Femur (tissue), 1 donor: ENCODE measurements at places on chromosomes 13 and 19.

GRCh38 chr13:78598966-78599644 lies 4.2 kb downstream of the POU4F1 start:
- no peak for DNase-seq

GRCh38 chr13:59677966-59678814 lies 485.5 kb downstream of the DIAPH3 start:
- DNase-seq = no peak

DNA sequence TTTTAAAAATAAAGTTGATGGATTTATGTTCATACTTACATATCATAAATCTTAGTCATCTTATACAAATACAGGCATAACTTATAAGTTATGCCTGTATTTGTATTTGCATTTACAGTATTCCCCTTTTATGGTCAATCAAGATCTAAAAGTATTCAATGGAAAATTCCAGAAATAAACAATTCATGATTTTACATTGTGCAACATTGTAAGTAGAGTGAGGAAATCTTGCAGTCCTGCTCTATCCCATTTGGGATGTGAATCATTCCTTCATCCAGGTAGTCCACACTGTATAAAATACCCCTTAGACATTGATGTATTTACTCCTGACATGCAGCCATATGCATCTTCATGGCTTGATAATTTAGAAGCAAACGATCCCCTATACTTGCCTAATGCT lies 795.3 kb downstream of the SLITRK1 start:
- no peak for DNase-seq

- no peak for DNase-seq
Measured at GRCh38 chr19:1163283-1163933, 10.7 kb downstream of the SBNO2 start.

DNA sequence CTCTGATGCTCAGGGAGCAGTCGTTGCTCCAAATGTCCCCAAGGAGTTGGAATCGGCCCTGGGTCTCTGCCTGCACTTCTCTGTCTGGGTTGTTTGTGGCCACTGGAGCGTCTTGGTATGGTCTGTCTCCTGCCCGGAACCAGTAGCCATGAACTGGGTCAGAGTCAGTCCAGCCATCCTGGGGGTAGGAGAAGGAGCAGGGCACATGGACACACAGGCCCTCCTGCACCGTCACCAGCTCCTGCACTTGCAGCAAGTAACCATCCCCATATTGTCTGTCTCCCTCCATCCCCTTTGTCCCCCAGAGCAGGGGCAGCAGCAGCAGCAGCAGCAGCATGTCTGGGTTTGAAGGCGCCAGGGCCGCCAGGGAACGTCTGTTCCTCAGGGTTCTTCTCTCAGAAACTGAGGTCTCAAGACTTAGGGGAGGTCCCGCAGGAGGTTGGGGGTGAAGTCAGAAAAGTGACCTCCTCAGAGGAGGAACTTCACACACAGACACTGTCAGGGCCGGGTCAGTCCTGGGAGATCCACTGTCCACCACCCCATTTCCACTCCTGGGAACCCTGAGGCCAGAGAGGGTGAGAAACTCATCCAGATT lies at the start of gene SIGLEC8:
Gene SIGLEC8, minus strand, starts transcription at position 404 of the 595 bp plus-strand sequence. Its CDS starts 67 bp downstream, at position 337.
- no peak for DNase-seq

DNA sequence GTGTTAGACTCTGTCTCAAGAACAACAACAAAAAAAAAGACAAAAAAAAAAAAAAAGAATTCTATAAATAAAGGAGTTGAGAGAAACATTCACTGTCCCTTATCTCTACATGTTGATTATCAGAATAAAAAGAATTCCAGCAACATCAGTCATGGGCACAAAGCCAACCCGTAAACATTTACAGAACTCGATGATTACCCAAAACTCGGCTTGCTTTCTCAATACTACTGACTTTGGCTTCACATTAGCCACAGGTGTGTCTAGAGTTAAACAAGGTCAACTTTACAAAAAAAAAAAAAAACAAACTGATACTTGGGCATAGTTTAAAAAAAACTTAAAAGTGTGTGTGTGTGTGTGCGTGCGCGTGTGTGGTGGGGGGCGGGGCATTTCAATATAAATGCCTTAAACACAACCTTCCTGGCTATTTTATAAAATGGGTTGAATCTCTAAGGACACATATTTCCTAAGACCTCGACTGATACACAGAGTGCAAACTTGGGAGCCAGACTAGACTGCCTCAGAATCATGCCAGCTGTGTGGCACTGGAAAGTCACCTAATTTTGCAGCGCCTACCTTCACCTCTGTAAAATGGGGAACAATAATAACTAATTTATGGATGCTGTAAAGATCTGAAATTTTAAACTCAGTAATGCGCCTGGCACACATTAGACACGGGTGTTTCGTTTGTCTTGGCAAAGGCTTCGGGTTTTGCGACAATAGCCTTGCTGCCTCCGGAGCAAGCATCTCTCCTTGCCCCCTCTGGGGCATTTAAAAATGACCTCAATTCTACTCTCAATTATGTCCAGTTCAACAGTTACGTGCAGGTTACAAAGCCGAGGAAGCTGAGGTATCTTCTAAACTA lies 922 bp downstream of the EBPL start:
- DNase-seq = peak; percentile 27

- DNase-seq = peak; percentile 64
Measured at GRCh38 chr19:7665076-7665475, 3.8 kb upstream of the RETN start.

DNA sequence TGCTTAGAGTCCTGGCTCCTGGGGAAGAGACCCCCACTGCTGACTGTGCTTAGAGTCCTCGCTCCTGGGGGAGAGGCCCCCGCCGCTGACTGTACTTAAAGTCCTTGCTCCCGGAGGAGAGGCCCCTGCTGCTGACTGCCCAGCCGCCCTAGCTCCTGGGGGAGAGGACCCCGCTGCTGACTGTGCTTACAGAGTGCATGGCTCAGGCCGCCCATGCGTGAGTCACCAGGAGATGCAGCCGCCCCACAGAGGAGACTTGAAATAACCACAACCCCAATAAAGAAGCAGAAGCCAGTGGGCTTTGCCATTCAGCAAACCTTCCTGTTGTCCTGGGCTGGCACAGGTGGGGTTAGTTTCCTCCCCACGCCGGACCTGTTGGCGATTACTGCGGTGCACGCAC lies 79.2 kb upstream of the C13orf46 start:
- no peak for DNase-seq

- no peak for DNase-seq
Measured at GRCh38 chr19:40267601-40267997, 17.5 kb downstream of the AKT2 start.

DNA sequence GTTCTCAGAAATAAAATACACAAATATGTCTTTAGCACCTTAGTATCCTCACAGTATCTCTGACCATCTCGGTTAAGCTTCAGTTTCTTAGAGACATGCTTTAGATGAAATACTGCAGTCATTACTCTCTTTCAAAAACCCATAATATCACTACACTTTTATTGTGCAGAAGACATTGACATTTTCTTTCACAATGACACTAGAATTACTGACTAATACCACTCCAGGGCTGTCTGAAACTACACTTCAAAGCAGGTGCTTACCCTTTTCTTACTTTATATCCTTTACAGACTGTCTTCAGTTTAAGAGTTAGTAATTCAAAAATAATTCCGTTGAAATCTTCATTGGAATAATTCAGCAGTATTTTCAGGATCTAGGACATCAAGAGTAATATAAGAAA lies 42.2 kb upstream of the SLITRK6 start:
- DNase-seq = no peak

GRCh38 chr19:41955521-41955920 lies 3.6 kb downstream of the RABAC1 start:
- no peak for DNase-seq

GRCh38 chr13:28181413-28181812 lies 43.1 kb downstream of the PAN3 start:
- DNase-seq = no peak

DNA sequence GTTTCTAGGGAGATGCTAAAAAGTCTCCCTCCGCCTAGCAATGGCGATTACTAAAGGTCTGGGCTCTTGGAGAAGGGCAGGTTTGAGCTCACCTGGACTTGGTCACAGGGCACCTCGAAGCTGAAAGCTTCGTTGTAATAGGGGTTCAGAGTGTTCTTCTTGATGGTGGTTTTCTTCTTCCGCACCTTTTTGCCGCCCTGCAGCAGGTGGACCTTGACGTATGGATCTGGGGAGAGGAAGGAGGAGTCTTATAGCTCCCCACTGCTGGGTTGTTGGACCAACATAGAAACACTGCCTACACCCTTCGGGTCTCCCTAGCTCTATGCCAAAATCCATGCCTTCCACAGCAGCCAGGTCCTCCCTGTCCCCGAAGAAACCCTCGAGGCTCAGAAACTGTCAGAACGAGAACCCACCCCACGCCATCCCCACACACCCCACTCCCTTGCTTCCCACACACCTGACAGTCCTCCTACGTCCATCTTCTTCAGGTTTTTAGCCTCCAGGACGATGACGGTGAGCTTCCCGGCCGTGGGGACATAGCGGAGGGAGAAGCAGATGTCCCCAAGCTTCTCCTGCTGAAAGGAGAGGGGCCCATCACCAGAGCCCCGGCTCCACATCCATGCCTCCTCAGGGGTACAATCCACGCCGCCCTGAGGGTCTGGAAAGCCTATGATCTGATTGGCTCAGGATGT lies 5.5 kb downstream of the SYT5 start:
- DNase-seq = no peak

DNA sequence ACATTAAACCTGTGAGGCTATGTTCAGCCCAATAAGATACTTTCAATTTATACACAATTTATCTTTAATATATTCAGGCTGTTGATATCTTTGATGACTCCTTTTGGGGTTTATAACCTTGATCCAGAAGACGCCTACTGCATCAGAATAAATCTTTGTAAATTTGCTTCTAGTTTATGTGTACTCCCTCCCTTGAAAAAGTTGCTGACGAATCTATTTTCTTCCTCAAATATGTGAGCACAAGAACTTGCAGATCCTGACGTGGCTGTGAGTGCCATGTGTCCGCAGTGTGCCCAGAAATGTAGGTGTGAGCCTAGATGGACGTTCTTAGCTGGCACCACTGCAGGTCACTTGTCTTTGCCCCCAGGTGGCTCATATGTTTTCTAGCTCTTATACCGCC lies 60.6 kb upstream of the TPP2 start:
- DNase-seq = no peak

DNA sequence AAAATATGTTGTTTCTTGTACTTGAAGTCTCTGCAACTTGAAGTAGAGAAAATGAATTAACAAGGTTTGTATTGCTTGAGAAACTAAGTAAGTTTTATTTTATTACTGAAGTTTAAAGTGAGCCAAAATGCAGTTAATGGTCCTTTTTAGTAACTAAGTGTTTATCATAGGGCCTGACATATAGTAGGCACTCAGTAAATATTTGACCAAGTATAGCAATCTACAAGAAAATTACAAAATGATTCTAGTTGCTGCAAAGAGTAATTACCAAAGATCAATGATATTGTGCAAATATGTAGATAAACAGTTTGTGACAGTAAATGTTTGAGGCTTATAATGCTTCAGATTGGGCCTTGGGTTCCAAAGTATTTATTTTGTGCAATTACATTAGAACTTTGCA lies 2.4 kb upstream of the XPO4 start:
- DNase-seq = no peak

DNA sequence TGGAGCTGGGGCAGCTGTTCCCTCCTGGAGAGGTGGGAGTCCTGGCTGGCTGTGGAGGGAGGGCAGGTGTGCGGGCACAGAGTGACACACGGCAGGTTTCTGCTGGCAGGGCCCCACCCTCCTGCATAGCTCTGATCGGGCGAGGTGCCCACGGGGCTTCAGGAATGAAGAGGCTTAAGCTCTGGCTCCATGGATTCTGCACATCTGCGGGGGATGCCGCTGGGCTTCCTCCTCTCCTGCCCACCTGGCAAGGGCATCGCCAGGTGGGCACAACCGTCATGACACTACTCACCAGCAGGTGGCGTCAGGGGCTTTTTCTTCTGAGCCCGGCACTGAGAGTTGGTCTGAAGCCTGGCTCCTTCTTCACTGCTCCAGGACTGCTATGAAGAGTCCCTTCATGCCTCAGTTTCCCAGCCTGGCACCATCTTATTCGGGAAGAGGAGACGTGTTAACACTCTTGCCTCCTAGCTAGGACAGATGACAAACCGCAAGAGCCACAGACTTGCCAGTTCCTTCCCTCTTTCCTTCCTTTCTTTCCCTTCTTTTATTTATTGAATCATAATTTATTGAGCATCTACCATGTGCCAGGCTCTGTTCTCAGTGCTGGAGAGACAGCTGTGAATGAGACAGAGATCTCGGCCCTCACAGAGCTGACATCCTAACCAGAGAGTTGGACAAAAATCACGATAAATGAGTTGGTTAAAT lies 15.2 kb upstream of the PAK4 start:
- DNase-seq = peak; percentile 56

GRCh38 chr13:19860884-19861655 lies 2.4 kb downstream of the ZMYM5 start:
- no peak for DNase-seq

DNA sequence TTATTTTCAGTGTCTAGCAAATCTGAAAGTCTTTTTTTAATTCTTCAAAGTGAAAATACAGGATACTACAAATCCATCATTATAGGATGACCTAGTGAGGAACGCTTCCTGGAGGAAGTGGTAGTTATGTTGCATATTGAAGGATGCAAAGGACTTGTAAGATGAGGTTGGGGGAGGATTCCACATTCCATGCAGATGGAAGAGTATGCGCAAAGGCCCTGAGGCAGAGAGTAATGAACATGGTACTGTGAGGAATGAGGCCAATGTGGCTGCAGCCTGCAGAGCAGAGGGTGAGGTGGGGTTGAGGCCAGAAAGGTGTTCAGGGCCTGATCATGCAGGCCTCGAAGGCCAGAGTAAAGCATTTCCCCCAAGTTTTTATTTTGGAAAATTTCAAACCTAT lies 202.8 kb downstream of the MTUS2 start:
- no peak for DNase-seq

DNA sequence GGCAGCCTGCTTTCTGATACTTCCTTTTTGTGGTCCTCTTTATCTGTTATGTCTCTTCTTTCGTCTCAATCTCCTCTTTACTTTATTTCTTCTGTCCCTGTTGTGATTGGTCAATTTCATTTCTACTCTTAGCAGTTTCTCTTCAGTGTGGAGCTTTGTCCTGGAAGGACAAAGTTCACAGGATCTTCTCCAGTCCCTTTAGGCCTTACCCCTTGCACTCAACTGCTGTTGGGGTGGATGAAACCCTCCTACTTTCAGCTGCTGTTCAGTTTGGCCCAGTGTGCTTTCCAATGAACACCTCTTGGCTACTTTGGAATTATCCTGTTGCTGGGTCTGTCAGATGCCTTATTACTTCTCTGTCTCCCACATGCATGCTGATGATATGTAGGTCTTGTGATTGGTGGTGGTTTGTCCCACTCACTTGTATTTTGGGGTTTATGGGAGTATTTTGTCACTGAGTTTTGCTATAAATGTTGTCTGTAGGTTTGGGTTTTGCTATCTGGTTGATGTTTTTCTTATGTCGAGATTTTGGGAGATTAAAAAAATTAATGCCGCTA lies 24.8 kb downstream of the WDR62 start:
- DNase-seq = no peak

DNA sequence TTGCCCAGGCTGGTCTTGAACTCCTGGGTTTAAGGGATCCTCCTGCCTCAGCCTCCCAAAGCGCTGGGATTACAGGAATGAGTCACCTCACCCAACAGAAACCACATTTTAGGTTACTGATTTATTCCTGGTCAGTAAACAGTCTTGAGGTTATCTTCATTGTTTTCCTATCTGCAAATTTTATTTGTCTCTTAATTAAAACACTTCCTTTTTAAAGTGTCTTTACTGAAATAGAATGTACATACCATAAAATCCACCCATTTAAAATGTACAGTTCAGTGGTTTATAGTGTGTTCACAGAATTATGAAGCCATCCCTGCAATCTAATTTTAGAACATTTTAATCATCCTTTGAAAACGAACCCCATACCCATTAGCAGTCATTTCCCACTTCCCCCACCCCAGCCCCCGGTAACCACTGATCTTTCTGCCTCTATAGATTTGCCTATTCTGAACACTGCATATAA lies 63.0 kb downstream of the MAP4K1 start:
- DNase-seq = no peak

GRCh38 chr13:111476197-111476596 lies 155.8 kb downstream of the TEX29 start:
- no peak for DNase-seq
